Fibroblast of skin of left biceps (primary cell): ENCODE measurements at places on chromosomes 5 and 9.
A peak's percentile ranks its signal among the peaks of the same experiment; 100 is the strongest.

GRCh38 chr5:158530115-158530514, 569.6 kb downstream of the EBF1 start:
- no peak for DNase-seq

- DNase-seq: no peak
Observed at GRCh38 chr5:135394095-135394494, 4.9 kb downstream of the MACROH2A1 start.

- DNase-seq: peak; percentile 53
Observed at GRCh38 chr5:64947031-64947430, 178.3 kb downstream of the CWC27 start.

- no peak for DNase-seq
Observed at GRCh38 chr9:109166171-109166770, 778 bp downstream of the FRRS1L start.

GRCh38 chr5:140038373-140038957, 4.6 kb downstream of the NRG2 start:
- no peak for DNase-seq

- DNase-seq: no peak
Observed at GRCh38 chr5:20348321-20348720, 360.3 kb upstream of the CDH18 start.

DNA sequence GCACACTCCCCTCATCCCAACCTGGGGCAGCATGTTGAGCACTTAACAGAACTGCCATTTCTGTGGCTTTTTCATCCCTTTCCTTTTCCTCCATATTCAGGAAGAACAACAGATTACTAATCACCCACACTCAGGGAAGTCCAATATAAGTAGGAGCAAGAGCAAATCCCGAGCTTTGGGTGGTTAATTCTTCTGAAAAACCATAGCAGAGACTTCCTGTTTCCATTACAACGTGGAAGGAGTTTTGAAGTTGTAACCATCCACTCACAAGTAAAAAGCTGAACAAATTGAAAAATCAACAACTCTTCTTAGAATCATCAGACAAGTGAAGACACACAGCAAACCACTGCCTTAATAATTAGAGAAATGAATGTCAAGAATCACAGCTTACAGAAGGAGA, 8.2 kb downstream of the CTSL start:
- DNase-seq: no peak

GRCh38 chr9:107174441-107174840, 108.6 kb upstream of the RAD23B start:
- no peak for DNase-seq

- peak; percentile 59 for DNase-seq
Observed at GRCh38 chr5:134874831-134875655, 872 bp downstream of the TXNDC15 start.

- DNase-seq: no peak
Observed at GRCh38 chr5:87185838-87186237, 81.8 kb upstream of the RASA1 start.

GRCh38 chr5:170628691-170629565, 125.1 kb downstream of the KCNIP1 start:
- DNase-seq: no peak

- DNase-seq: peak; percentile 87
Observed at GRCh38 chr5:168651648-168652047, 72.5 kb upstream of the PANK3 start.

- no peak for DNase-seq
Observed at GRCh38 chr5:175823731-175824525, 47.5 kb upstream of the CPLX2 start.

GRCh38 chr5:83354958-83355357, 116.6 kb upstream of the VCAN start:
- no peak for DNase-seq

GRCh38 chr9:94159069-94159939, 75.0 kb downstream of the PTPDC1 start:
- DNase-seq: no peak

- no peak for DNase-seq
Observed at GRCh38 chr5:99694884-99695283, 766.1 kb upstream of the CHD1 start.

- DNase-seq: no peak
Observed at GRCh38 chr5:148760945-148761638, 65.3 kb upstream of the ADRB2 start.

- DNase-seq: peak; percentile 97
Observed at GRCh38 chr9:36029765-36030528, 6.8 kb upstream of the RECK start.

GRCh38 chr5:1294206-1294834, 548 bp downstream of the TERT start:
- no peak for DNase-seq

GRCh38 chr5:68276740-68277139, 61.2 kb downstream of the PIK3R1 start:
- no peak for DNase-seq

DNA sequence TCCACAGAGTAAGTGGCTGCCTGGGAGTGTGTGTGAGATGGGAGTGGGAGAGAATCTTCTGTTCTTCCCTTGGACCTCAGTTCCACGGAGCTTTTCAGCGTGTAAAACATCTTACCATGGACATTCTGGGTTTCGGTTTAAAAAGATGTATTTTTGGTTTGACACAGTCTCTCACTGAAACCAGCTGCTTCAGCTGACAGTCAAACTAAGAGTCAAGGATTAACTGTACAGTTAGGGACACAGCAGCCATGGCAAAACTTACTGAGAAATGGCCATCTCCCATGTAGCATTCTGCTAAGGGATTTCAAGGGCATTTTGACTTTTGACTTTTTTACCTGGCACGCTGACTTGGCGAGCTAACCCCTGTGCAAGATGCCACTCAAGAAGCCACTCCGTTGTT, 93.8 kb upstream of the IL12B start:
- no peak for DNase-seq
